ENCODE measurements at places on chromosomes 3 and 15.

GRCh38 chr15:74038707-74039655 is 43.4 kb downstream of the GOLGA6A start:
- DNase-seq: peak; percentile 22

DNA sequence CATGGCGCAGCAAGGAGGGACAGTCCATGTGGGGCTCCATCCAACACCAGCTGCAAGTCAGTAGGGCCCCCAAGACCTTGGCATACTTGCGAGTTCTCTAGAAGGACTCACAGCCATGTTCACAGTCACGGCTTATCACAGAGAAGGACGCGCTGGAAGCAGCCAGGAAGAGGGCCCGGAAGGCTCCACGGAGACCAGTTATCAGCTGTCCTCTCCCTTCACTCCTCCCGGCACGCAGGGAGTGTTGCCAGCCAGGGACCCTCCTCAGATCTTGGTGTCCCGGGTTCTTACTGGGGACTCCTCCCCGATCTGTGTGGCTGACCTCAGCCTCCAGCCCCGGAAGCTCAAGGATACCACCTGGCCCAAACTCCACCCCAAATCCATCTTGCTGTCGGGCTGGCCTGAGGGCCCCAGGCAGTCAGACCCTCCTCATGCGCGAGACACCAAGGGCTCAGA is 68.0 kb downstream of the SLTM start:
- no peak for DNase-seq

GRCh38 chr3:69012800-69013252 is 658 bp downstream of the EOGT start:
- peak; percentile 66 for DNase-seq

- no peak for DNase-seq
Measured at GRCh38 chr3:15023249-15023648, 41.9 kb downstream of the MRPS25 start.

GRCh38 chr15:78195735-78196201 is 38.6 kb downstream of the ACSBG1 start:
- no peak for DNase-seq

DNA sequence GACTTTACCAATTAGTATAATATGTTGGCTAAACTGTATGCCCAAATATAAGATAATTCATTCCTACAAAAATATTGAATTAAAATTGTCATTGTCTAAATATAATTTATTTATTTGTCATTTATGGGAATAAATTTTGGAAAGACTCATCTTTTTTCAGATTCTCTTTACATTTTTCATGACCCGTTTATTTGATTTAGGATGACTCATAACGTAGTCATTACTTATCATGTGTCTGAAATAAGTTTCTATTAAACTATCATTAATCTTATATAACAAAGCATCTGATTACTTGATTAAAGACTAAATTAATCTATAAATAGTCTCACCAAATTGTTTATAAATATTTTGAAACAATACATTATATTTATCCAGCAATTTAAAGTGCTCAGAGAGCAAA is 516.6 kb downstream of the CADM2 start:
- no peak for DNase-seq

GRCh38 chr3:27426926-27427325 is 57.3 kb downstream of the SLC4A7 start:
- DNase-seq: no peak

DNA sequence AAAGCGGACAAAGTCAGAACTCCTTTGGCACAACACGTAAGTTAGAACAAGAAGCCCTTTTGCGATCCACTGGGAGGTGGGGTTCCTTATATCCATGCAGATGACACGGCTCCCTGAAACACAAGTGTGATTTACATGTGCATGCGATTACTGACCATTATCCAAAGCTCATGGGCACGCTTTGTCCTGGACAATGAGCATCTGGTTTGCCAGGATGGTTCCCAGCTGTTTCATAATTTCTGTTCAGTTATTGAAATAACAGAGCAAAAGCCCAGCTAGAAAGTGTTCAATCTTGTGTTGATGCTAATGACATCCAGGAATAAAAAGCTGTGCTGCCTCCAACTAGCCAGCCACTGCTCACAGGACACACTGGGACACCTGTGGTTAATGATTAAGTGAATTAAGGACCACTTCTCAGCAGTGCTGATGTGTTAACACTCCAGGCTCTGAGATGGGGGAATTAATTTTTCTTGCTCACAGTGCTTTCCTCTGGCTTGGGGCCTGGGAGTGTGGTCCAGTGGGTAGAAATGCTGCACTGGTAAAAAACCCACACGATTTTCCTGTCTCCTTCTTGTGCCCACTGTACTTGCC is 123.1 kb upstream of the SLC2A2 start:
- DNase-seq: no peak

DNA sequence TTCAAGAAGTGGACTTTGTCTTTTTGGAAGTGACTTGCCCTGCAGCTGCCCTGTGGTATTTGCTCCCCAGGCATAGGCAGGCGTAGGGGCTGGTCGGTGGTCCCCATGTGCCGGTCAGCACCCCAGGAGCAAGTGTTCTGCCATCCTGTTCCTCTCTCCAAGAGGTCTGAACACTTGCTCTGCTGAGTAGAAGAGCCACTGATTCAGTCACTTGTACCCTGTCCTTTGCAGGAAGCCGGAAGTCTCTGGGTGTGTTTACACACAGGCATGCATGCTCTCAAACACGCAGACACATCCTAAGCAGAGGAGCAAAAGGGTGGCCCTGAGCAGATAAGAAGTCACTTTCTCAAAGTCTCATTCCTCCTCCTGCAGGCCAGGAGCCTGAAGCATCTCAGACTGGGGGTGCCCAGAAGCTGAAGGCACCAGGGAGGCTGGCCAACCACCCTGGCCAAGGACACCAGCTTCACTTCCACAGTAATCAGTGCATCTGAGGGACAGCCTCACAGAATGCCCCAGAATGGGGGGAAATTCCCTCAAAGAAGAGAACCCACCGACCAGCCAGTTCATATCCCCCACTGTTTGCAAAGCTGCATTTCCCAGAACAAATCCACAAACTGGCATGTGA is 88.7 kb upstream of the POMGNT2 start:
- DNase-seq: no peak

DNA sequence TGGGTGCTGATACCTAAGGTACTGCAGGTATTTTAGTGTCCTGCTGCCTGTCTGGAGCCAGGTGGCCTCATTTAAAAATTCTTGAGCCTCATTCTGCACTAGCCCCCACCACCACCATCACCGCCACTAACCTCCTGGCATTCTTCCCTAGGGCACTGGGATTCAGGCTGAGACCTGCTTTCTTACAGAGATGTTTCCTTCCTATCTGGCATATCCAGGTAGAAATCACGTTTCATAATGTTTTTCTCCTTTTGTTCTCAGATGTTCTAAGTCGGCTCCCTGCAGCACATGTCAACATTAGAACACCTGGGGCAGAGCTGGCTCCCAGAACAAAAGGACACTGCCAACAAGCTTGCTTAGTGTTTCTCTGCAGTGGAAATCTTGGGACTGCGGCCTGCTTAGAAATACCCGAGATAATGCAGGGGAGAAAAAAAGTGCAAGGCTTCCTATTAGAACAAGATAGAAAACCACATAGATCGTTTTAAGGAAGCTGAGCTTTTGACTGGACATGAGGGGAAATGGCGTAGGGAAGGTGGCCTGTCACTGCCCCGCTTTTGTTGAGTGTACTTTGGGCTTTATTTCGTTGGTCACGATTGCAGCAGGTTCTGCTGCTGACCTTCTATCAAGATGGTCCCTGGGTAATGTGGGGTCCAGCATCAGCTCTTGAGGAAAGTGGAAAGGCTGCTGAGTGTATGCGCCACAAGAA is 59.6 kb upstream of the PPARG start:
- no peak for DNase-seq

DNA sequence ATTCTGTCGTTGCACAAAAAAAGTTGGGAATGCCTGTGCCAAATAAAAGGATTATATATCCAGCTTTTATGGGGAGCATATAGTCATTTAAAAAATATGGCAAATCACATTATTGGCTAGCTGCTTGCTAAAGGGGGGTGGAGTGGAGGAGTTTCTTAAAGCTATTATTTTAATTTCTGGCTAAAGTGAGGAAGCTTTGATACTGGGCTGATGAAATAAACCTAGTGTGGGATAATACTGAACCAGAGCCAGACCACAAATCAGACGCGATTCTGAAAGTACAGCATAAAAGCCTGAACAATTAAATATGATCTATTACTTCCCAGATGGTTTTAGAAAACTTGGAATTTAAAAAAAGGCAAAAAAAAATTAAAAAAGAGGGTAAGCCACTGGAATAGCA is 14.4 kb downstream of the POLR2M start:
- peak; percentile 49 for DNase-seq

DNA sequence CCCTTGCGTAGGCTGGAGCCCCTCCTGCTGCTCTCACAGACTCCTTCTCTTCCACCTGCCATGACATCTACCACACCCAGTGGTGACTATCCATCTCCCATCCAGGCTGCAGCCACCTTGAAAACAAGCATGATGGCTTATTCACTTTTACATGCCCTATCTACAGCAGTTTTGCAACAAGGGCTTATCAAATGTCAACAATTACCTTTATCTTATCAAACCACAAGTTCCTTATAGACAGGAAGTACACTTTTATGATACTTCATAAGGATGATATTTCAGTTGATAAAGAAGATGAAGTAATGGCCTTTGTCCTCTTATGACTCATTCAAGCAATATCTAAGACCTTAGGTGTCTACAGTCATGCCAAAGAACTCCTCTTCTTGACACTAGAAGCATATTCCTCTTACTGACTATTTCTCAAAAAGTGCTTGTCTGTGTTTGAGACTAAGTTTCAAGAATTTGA is 125.3 kb upstream of the SPRED1 start:
- DNase-seq: no peak

DNA sequence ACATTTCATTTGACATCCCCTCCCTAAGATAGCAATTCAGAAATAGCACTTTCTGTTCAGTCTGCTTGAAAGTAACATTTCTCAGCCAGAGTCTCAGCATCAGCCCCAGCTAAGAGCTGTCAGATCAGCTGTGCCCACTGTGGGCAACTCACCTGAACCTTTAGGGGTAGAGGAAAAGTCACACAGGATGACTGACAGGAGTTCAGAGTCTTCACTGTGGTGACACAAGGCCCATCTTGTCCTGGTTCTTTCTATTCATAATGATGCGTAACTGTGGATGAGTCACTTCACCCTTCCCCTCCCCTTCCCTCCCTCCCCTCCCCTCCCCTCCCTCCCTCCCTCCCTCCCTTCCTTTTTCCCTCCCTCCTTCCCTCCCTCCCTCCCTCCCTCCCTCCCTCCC is 96.1 kb upstream of the RASGRP1 start:
- DNase-seq: no peak

DNA sequence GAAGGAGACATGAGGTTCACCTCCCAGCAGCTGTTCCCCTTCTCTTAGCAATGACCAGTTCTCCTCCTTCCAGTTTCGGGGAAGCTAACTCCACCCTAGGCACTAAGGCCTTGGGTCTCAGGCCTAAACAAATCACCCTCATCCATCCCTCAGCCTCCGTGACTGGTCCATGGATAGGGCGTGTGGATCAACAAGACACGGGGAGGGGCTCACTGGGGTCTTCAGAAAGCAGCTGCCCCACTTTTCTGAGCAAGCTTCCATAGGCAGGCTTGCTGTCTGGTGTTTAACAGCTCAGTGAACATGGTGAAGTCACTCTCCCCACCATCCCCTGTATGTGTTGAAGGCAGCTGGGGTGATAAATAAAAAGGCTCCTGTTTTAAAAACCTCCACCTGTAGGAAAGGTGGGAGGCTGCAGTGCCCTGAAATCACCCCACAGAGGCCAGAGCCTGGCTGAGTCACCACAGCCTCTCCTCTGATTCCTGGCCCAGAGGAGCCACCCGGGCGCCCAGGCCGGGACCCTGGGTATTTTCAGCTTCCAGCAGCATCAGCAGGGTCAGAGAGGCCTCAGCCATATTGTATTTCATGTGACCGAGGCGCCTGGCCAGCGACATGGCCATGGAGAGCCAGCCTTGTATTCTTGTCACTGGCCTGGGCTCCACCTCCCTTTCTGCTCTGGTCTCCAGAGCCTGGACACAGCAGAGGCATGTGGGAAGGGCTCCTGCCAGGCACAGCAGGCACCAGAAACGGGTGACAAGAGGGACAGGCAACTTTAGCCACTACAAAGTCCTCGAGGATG is 60.3 kb upstream of the HERC1 start:
- DNase-seq: no peak

DNA sequence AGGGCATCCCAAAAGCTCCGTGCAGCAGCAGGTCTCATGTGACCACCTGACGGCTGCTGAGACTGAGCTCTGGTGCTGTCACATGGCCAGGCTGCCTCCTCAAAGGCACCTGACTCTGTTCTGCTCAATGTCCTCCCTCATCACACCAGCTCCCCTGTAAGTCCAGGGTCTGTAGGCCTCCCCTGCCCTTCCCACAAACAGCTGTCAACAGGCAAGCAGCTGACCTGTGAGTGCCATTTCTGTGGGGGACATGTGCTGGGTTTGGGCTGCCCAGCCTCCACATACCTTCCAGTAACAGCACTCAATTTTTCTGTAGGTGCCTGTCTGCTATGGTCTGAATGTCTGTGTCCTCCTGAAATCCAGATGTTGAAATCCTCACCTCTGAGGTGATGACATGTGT is 11.2 kb downstream of the NUP210 start:
- no peak for DNase-seq

GRCh38 chr3:69359339-69359893 is 26.5 kb downstream of the FRMD4B start:
- DNase-seq: no peak

- DNase-seq: no peak
Measured at GRCh38 chr3:81531846-81532245, 229.6 kb downstream of the GBE1 start.

- DNase-seq: peak; percentile 74
Measured at GRCh38 chr3:63993653-63994079, 29.6 kb downstream of the PSMD6 start.

GRCh38 chr15:99955181-99955525 is 221.9 kb upstream of the LYSMD4 start:
- DNase-seq: no peak

- DNase-seq: no peak
Measured at GRCh38 chr3:101170806-101171558, 149.4 kb downstream of the IMPG2 start.

DNA sequence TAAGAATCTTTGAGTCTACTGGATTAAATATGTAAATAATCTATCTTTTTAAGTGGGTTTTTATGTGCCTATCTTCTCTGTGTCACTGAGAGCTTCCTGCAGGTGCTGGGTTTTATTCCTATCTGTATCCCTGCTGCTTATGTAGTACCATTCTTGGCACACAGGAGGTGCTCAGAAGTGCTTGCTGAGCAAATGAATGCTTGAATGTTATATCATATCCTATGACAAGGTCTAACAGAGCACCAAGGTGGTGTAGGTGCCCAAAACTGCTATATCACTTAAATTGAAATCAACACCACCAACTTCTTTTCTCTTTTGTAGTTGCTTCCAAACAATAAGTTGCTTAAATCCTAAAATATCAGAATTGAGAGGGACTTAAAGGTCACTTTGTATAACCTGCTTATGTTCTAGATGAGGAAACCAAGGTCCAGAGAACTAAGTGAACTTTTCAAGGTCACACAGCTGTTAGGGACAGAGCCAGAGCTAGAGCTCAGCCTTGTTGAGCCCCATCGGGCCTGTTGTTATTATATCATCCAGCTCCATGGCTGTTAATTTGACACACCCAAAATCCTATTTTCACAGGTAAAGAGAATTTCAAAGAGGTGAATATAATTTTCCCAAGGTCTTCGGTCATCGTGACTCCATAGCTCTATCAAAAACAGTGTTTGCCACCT is 46.0 kb downstream of the CCNL1 start:
- no peak for DNase-seq

Data from fibroblast of gingiva (primary cell).